NCI-H2107 (cell line): ENCODE measurements at places on chromosomes 3 and 15.

DNA sequence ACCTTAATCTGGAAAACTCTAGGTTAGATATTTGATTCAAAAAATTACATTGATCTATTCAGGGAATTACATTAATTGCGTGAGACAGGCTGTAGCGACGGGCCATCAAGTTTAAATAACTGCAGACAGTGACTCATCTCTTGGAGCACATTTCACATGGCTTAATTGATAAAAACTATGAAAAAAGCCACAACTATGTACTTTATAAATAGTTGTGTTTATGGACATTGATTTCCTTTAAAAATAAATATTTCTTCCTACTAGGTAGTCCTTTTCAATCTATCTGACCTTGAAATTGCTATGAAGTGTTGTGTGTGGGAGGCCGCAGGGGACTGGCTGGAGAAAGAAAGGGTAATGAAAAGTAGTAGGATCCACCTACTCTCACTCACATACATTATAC is 157.8 kb downstream of the IL1RAP start:
- no peak for DNase-seq

- no peak for DNase-seq
Observed at GRCh38 chr3:44963571-44964325, 12.2 kb downstream of the ZDHHC3 start.

GRCh38 chr3:71492974-71493771 is 90.4 kb downstream of the FOXP1 start:
- DNase-seq: no peak

- no peak for DNase-seq
Observed at GRCh38 chr3:135844386-135844785, 121.1 kb upstream of the PPP2R3A start.

DNA sequence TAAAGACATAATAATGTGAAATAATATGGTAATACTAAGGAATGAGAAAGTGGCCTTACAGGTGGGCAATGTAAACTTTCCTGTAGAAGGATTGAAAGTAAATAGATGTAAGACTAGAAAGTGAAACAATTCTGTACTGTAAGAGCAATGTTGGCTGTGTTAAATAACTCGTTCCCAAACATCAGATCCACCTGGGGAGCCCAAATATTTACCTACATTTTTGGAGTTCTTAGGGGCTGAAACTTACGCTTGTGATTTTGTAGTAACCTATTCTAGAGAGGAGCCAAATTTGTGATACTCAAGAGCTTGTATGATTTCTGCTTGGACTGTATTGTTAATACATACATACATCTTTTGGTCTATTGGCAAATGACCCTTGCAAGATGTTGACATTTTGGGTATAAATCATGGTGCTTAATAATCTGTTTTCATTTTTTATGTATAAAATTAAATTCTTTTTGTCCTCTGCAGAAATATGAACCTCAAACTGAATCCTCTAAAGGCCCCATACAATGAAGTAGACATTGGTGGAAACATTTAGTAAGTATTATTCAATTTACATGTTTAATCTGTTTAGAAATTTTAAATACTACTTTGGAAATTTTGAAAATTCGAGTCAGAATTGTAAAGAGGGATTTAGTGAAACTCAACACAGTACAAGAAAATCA is 8.5 kb upstream of the CHD2 start:
- DNase-seq: no peak

GRCh38 chr15:61750271-61751084 is 309.8 kb downstream of the VPS13C start:
- no peak for DNase-seq

DNA sequence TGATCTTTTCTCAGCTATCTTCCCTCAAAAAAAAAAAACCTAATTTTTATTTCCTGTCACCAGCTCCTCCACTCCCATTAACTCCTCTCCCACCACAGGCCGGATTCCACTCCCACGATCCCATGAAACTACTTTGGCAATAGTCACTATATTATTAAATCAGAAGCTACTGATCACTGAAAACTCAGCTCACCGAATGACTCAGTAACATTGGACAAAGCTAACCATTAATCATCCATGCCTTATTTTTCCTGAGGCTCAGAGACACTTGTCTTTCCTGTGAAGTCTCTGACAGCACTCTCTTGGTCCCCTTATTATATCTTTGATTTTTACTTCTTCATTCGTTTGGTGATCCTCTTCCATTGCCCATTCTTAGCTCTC is 260.2 kb downstream of the CGGBP1 start:
- DNase-seq: no peak

DNA sequence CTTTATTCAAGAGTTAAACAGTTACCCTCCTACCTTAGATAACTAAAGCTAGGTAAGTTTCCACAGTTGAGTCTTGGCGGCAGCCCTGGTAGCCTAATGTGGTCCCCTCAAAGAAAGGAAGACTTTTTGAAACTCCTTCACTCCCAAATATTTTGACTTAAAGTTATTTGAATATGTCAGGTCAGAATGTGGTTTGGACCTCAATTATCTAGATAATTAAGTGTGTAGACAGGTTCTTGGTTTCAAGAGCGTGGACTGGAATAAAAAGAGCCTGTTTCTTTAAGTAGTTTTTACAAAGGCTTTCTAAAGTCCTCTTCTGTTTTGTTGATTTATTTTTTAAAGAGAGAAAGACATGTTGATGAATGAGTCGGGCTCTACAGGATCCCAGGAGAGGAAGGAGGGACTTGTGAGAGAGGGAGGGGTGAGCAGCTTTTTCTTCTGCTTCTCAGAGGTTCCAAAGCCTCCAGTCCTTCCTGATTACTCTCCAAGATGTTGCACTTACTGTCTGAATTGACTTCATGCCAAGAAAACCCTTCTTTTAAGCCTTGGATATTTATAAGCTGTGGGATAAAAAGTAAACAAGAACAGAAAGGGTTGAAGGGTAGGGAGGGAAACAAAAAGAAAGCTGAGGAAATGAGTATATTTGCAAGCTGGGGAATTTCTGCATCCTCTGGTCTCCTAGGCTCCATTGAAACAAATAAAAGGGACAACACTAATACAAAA is 457.4 kb downstream of the IGSF11 start:
- DNase-seq: no peak

DNA sequence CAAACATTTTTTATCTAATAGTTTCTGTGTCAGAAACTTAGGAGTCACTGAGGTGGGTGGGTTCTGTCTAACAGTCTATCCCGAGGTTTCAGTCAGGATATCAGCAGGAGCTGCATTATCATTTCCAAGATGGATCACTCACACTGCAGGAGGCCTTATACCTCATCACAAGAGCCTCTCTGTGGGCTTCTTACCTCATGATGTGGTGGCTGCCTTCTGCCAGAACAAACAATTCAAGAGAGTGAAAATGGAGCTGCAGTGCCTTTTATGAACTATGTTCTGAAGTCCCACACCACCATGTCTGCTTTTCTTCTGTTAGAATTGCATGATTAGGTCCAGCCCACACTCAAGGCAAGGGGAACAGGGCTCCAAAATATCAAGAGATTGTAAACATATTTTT is 27.9 kb downstream of the RFX7 start:
- DNase-seq: no peak

GRCh38 chr3:45590822-45591546 is 3.6 kb upstream of the LIMD1 start:
- no peak for DNase-seq

- DNase-seq: no peak
Observed at GRCh38 chr3:143482106-143483088, 362.8 kb downstream of the CHST2 start.

DNA sequence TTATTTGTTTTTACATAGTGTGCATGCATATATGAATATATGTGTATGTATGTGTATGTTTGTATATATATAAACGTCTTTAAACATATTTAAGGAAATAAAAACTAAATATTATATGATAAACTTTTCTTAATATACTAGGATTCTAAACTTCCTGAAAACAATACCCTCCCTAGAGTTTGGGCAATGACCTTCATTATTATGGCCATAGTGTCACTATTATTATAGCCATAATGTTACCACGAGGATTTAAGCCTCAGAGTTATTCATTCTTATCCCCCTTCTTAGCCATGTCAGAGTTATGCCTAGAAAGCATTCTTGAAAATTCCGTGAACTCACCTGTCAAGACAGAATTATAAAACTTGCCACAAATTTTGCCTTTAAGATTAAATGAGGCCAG is 335.5 kb downstream of the ERC2 start:
- no peak for DNase-seq

GRCh38 chr3:18036450-18036815 is 294.0 kb upstream of the TBC1D5 start:
- no peak for DNase-seq

DNA sequence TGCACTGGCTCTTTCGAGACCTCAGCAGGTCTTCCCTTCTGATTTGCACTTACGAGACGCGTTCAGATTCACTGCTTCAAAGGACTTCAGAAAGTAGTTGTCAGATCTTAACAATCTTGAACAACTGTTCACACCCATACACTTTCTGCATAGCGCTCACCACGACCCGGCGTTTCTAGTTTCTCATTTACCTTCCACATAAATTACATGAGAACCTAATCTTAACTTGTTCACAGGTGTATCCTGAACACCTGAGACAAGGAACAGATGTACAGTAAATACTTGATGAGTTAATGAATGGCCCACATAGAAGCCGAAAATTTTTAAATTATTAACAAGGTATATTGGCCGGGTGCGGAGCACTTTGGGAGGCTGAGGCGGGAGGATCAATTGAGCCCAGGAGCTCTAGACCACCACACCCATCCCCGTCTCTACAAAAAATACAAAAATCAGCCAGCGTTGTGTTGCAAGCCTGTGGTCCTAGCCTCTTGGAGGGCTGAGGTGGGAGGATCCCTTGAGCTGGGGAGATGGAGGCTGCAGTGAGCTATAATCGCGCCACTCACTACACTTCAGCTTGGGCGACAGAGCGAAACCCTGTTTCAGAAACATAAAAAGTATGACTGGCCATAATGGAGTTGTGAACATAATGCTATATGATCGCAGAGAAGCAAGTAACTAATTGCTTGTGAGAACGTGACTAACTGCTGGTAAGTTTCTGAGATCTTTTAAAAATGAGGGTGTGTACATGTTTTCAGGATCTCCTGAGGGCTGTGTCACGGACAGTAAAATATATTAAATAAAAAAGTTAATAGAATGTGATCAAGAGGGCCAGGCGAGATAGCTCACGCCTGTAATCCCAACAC is 984 bp upstream of the SMARCC1 start:
- DNase-seq: no peak

DNA sequence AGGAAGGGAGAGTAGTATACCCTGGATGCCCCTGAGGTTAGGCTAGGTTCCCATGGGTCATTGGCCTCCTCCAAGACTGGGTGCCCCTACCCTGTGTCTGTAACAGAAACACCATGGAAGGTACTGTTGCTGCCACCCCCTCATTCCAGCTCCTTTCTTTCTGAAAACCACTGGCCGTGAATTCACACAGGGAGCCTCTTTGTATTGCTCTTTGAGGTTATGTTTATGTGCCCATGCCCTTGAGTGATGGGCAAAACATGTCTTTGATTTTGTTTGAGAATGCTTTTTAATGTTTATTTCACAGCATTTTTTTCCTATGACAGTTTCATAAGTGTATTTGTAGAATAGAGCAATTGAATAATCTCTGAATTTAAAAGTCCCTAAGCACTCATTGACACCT is 79.7 kb downstream of the RARB start:
- no peak for DNase-seq

- DNase-seq: no peak
Observed at GRCh38 chr15:61155741-61156700, 73.1 kb downstream of the RORA start.
